HCT116 (cell line): ENCODE measurements at places on chromosomes 16 and 17. TPM values are rescaled to one million over a fixed set of nuclear protein-coding genes. Genes with fewer than 3 reads are reported as not detected.

- no peaks in the 10 kb centered on the region for H3K36me3 ChIP-seq
- no peaks in the 10 kb centered on the region for H3K4me1 ChIP-seq
- H3K4me3 ChIP-seq = no peak overlapping the region
- DNase-seq = no peak
These were observed 23.6 kb downstream of the GSDMB start for GRCh38 chr17:39894681-39895376.

- no peak for DNase-seq
- H3K36me3 ChIP-seq = no peaks in the 10 kb centered on the region
- peaks cover 24% of the 10 kb centered on the region for H3K4me1 ChIP-seq
These were observed 191.9 kb downstream of the MSI2 start for GRCh38 chr17:57447990-57448758.

The ANKRD40 gene
- 72.0 TPM for total RNA-seq

DNA sequence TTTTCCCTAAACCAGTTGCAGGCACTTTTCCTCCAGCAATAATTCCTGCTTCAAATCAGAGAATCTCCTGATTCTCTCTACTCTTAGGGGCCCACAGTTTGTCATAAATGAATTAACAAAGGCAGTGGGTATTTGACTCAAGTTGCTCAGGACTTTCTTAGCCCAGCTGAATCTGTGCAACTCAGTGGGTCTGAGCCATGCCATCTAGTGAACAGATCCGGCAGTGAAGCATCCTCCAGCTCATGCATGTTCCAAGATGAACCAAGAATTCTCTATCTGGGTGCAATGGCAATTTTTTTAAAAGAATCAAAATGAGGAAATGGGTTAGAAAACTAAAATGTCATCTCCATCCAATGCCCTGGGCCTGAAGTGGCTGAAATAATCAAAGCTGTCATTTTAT lies 575.2 kb upstream of the CDH11 start:
- H3K27me3 ChIP-seq = no peaks in the 10 kb centered on the region
- H3K36me3 ChIP-seq = no peaks in the 10 kb centered on the region
- no peak for DNase-seq
- no peak overlapping the region for H3K27ac ChIP-seq

The TSR1 gene
- total RNA-seq = 77.2 TPM

DNA sequence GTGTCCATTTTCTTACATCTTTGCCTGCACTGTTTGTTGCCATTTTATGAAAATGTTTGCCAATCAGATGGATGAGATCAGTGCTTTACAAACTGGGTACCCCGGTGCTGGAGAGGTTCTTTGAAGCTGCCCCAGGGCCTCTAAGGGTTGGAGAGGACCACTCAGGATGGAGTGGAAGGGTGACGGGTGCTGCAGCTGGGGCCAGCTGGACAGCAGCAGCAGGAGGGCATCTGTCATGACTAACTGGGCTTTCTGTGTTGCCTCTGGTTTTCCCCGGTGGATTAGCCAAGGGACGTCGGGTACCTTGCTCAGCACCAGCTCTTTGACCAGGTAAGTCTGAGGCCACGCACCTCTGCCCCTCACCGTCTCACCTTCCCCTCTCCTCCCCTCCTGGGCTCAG lies 12.3 kb downstream of the KDM8 start:
- no peak overlapping the region for H3K4me3 ChIP-seq
- no peak for DNase-seq
- H3K27me3 ChIP-seq = no peaks in the 10 kb centered on the region
- H3K27ac ChIP-seq = no peak overlapping the region

- no peak overlapping the region for H3K4me3 ChIP-seq
- DNase-seq = no peak
- no peaks in the 10 kb centered on the region for H3K27me3 ChIP-seq
- H3K4me1 ChIP-seq = no peaks in the 10 kb centered on the region
- no peak overlapping the region for H3K27ac ChIP-seq
These were observed 290.4 kb downstream of the HS3ST3A1 start for GRCh38 chr17:13311306-13311705.

The RHBDL3 gene
- total RNA-seq = 4.0 TPM

The CCL13 gene
- not detected for total RNA-seq

The GCGR gene
- not detected for total RNA-seq

- H3K4me3 ChIP-seq = no peak overlapping the region
- H3K36me3 ChIP-seq = no peaks in the 10 kb centered on the region
- DNase-seq = no peak
- no peak overlapping the region for H3K27ac ChIP-seq
- no peaks in the 10 kb centered on the region for H3K4me1 ChIP-seq
These were observed 17.1 kb downstream of the C16orf82 start for GRCh38 chr16:27083861-27084261.

The CDK5RAP3 gene
- total RNA-seq = 255 TPM

- no peak for DNase-seq
- no peak overlapping the region for H3K4me3 ChIP-seq
- H3K27ac ChIP-seq = no peak overlapping the region
- no peaks in the 10 kb centered on the region for H3K4me1 ChIP-seq
- H3K27me3 ChIP-seq = no peaks in the 10 kb centered on the region
These were observed 7.6 kb downstream of the THUMPD1 start for GRCh38 chr16:20734056-20734455.

DNA sequence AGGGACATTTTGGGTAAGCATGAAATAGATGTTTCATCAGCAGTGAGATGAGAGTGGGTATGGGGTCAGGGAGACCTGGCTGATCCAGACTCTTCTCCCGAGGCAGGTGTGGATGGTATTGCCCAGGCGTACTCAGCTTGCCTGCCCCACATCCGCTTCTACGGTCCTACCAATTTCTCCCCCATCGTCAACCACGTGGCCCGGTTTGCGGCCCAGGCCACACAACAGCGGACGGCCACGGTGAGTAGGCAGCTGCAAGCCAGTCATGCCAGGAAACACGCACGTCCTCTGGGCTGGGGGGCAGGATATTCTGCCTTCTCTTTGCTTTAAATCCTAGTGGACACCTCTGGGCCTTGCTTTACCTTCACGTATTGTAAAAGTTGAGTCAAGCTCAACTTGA lies 44.7 kb downstream of the CPNE2 start:
- H3K27me3 ChIP-seq = no peaks in the 10 kb centered on the region
- H3K27ac ChIP-seq = no peak overlapping the region
- H3K4me3 ChIP-seq = no peak overlapping the region
- no peak for DNase-seq
- H3K4me1 ChIP-seq = no peaks in the 10 kb centered on the region; the same call in 1 of the 2 replicates

- no peaks in the 10 kb centered on the region for H3K36me3 ChIP-seq
- H3K27me3 ChIP-seq = no peaks in the 10 kb centered on the region
- H3K4me3 ChIP-seq = peak overlapping the region; percentile 95
- peak overlapping the region; percentile 82 for H3K27ac ChIP-seq
- DNase-seq = peak; percentile 42
These were observed 468 bp downstream of the IL4R start for GRCh38 chr16:27314161-27314723.

The PGP gene
- total RNA-seq = 32.6 TPM

The CCL2 gene
- total RNA-seq = not detected

DNA sequence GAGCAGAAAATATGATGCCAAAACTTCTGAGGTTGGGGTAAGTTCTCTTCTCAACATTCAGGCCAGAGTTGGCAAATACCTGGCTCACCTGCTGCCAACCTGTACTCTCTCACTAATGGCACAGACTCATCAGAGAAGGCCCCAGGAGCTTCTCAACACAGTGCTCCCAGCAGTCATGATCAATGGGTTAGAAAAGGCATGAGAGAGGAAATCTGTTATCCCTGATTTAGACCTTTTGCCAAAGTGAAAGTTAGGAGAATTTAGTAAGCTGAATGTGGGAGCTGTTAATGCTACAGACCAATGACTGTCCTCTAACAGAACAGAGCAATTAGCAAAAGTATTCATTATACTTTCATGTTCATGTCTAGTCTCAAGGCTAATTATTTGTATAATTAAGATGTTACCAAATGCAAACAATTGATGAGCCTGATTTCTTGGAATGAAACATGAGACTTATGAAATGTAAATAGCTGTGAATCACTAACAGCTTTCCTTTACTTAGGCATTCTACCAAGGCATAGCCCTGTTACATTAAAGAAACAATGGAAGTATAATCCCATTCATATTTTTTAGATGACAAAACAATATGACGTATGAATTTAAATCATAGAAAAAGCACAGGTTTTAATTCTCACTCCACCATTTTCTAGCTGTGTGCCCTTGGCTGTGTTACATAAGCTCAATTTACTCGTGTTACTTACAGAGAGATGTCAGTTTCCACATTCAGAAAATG lies 68.7 kb upstream of the MARCHF10 start:
- DNase-seq = no peak
- no peaks in the 10 kb centered on the region for H3K36me3 ChIP-seq

DNA sequence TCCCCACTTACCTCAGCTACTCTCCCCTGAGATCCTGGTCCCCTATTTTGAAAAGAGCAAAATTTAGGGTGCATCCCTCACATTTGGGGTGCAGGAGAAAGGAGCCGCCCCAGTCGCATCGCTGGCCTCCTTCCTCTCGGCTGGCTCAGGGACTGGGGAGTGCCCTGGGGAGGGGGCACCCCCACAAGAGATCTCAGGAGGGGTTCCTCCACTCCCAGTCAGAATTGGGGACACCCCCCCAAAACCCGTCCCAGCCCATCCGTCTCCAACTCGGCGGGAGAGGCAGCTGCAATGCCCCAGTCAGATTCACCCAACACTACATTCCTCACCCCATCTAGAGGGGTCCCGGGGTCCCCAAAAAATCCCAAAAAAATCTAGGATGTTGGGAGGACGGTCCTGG lies 3.5 kb upstream of the BCL6B start:
- H3K4me3 ChIP-seq = no peak overlapping the region
- no peak overlapping the region; the same call in 1 of the 2 replicates for H3K27ac ChIP-seq
- H3K27me3 ChIP-seq = no peaks in the 10 kb centered on the region
- no peaks in the 10 kb centered on the region for H3K36me3 ChIP-seq

The GPR179 gene
- total RNA-seq = 0.17 TPM

The ENPP7 gene
- not detected for total RNA-seq

The TEKT1 gene
- not detected for total RNA-seq

GRCh38 chr16:26605626-26606271 lies 461.0 kb upstream of the C16orf82 start:
- H3K27me3 ChIP-seq = no peaks in the 10 kb centered on the region
- no peak overlapping the region for H3K4me3 ChIP-seq
- no peaks in the 10 kb centered on the region for H3K4me1 ChIP-seq
- no peak for DNase-seq
- no peaks in the 10 kb centered on the region for H3K36me3 ChIP-seq

GRCh38 chr16:19166500-19166899 lies 1.5 kb upstream of the SYT17 start:
- no peak overlapping the region for H3K27ac ChIP-seq
- H3K4me3 ChIP-seq = no peak overlapping the region
- H3K36me3 ChIP-seq = no peaks in the 10 kb centered on the region
- H3K4me1 ChIP-seq = peaks cover 4% of the 10 kb centered on the region; the same call in 1 of the 2 replicates
- DNase-seq = peak; percentile 29
- H3K27me3 ChIP-seq = no peaks in the 10 kb centered on the region

GRCh38 chr16:30853758-30854157 lies 40.1 kb downstream of the BCL7C start:
- no peaks in the 10 kb centered on the region for H3K4me1 ChIP-seq
- H3K36me3 ChIP-seq = no peaks in the 10 kb centered on the region
- no peak overlapping the region for H3K4me3 ChIP-seq
- H3K27ac ChIP-seq = no peak overlapping the region
- no peak for DNase-seq

The KRTAP4-1 gene
- not detected for total RNA-seq

GRCh38 chr16:25157271-25157875 lies 45.8 kb downstream of the LCMT1 start:
- DNase-seq = no peak
- H3K36me3 ChIP-seq = peaks cover 6% of the 10 kb centered on the region; the same call in 1 of the 2 replicates
- no peak overlapping the region for H3K4me3 ChIP-seq
- peaks cover 10% of the 10 kb centered on the region for H3K4me1 ChIP-seq
- H3K27ac ChIP-seq = no peak overlapping the region

DNA sequence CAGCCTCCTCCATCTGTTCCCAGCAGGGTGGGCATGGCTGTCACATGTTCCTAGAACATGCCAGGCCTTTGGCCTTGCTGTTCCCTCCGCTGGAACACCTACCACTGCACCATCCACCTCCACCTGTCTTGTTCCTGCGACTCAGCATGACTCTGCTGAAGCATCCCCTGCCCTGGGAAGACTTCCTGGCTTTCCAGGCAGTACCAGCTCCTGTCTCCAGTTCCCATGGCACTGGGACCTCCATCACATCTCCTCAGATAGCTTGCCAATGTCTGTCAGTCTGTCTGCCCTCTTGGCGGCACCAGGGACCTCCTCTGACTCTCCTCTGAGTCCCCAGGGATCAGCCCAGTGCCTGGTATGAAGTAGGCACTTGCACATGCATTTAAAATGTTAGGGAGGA lies 15.7 kb downstream of the PDP2 start:
- no peaks in the 10 kb centered on the region for H3K36me3 ChIP-seq
- no peaks in the 10 kb centered on the region for H3K27me3 ChIP-seq
- H3K4me1 ChIP-seq = peaks cover 12% of the 10 kb centered on the region
- H3K27ac ChIP-seq = no peak overlapping the region
- DNase-seq = no peak

- H3K4me1 ChIP-seq = no peaks in the 10 kb centered on the region
- no peak for DNase-seq
- no peak overlapping the region for H3K4me3 ChIP-seq
- H3K36me3 ChIP-seq = no peaks in the 10 kb centered on the region
- H3K27ac ChIP-seq = no peak overlapping the region
- H3K27me3 ChIP-seq = peaks cover 65% of the 10 kb centered on the region
These were observed 8.5 kb upstream of the JPH3 start for GRCh38 chr16:87593710-87594258.

GRCh38 chr16:30533146-30533522 lies 1.5 kb downstream of the ZNF747 start:
- H3K4me3 ChIP-seq = no peak overlapping the region
- no peaks in the 10 kb centered on the region for H3K36me3 ChIP-seq
- DNase-seq = no peak
- 0 out of 2 replicates have a peak overlapping the region, but pooled peaks have one; percentile 31 for H3K27ac ChIP-seq

The MAF gene
- total RNA-seq = 0.27 TPM

The TNFRSF17 gene
- not detected for total RNA-seq

The KRT12 gene
- not detected for total RNA-seq

DNA sequence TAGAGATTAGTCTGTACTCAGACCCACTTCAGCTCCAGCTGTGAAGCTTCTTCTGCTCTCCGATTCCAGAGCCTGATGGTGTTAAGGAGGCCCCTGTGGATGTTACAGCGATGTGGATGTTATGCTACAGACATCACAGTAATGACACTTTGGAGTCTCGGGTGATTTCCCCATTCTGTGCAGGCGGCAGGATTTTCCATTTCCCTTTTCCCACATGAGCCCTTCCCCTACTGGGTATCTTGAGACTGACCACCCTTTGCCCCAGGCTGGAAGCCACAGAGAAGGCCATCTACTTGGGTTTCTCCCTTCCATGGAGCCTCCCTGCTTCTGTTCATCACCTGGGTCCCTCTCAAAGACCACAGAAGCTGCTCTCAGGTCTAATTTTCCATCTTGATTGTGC lies 78.3 kb downstream of the KCNJ12 start:
- H3K27ac ChIP-seq = no peak overlapping the region
- no peak overlapping the region for H3K4me3 ChIP-seq
- DNase-seq = no peak
- H3K27me3 ChIP-seq = 0 out of 2 replicates have a peak, but pooled peaks cover 5% of the 10 kb centered on the region

GRCh38 chr17:39462631-39463375 lies 1.5 kb downstream of the CDK12 start:
- H3K27me3 ChIP-seq = no peaks in the 10 kb centered on the region
- H3K27ac ChIP-seq = no peak overlapping the region
- no peak for DNase-seq
- peaks cover 12% of the 10 kb centered on the region; the same call in 1 of the 2 replicates for H3K4me1 ChIP-seq
- peaks cover 7% of the 10 kb centered on the region for H3K36me3 ChIP-seq

GRCh38 chr16:15542261-15542660 lies 100.7 kb downstream of the MARF1 start:
- H3K4me1 ChIP-seq = peaks cover 2% of the 10 kb centered on the region; the same call in 1 of the 2 replicates
- H3K4me3 ChIP-seq = no peak overlapping the region
- H3K36me3 ChIP-seq = no peaks in the 10 kb centered on the region
- no peak for DNase-seq

GRCh38 chr16:88337021-88337420 lies 45.7 kb upstream of the ZNF469 start:
- no peak for DNase-seq
- H3K4me1 ChIP-seq = peaks cover 26% of the 10 kb centered on the region
- no peak overlapping the region for H3K4me3 ChIP-seq
- no peaks in the 10 kb centered on the region; the same call in 1 of the 2 replicates for H3K27me3 ChIP-seq
